Sciatic nerve (tissue), 2 donors: ENCODE measurements at places on chromosomes 4 and X. TPM values are rescaled to one million over a fixed set of nuclear protein-coding genes. Genes with fewer than 3 reads are reported as not detected.

- no peak for DNase-seq
Observed at GRCh38 chrX:46884799-46885198, 27.4 kb upstream of the JADE3 start.

GRCh38 chrX:31038575-31039326 lies 33.1 kb downstream of the FTHL17 start:
- DNase-seq: peak; percentile 61

Gene PABPC5
- 4.3 TPM for total RNA-seq

- no peak for DNase-seq
Observed at GRCh38 chr4:138113819-138114400, 128.2 kb downstream of the SLC7A11 start.

DNA sequence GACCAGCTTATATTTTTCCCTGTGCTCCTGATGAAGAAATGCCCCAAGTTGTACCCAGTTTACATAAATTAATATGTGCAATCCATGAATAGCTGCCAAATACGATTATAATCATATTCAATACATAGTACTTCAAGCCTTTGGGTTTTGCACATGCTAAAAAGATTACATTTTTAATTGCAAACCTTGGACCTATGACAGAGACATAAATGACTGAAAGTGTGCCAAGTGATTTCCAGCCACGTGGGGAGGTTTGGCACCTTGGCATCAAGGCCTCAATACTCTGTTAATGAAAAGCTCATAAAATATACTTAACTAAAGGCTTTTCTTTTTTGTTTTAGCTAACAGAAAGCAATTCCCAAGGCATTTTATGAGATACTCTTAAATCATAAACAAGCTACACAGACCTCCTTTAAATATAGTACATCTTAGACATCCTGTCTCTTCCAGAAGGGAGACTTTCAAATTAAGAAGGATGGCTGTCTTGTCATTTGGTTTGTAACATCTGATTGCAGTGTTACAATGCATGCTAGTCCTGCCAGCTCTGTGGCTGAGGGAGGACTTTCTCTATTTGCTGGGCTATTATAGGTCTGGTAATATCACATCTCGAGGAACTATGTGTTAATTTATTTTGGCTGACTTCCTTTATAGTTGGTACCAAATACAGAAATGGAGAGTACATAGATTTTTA lies 404.1 kb downstream of the AFF2 start:
- no peak for DNase-seq

GRCh38 chr4:47913861-47914219 lies 543 bp downstream of the NFXL1 start:
- DNase-seq: peak; percentile 72

DNA sequence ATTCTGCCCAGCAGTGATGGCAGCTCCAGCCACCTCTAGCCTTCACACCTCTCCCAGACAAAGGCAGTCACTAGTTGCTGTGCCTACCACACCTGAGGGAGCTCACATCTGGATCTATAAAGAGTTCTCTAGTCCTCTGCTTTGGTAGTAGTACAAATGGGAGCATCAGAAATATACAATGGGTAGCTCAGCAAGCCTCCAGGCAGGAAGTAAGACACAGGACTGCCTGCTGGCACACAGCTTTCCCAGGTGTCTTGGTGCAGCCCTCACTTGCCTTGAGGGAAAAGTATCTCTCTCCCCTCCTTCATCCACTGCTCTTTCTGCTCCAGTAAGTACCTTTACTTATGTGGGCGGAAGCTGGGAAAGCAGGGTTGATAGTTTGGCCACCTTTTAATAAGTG lies 212.9 kb upstream of the SLC7A11 start:
- DNase-seq: no peak

DNA sequence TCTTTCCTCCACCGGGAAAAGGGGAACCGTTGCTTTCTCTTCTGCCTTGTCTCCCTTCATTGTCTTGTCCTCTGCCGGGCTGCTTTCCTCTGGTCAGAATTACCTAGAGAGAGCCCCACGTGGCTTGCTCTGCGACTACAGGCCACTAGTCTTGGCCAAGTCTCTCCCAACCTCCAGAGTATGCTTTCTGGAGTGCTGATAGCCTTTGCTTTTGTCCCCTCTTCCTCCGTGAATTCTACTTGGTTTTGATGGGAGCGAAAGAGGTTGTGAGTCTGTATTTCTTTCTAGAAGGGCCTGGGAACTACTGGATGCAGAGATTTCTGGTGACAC lies 5.3 kb upstream of the POU4F2 start:
- DNase-seq: no peak

GRCh38 chrX:10360116-10360515 lies 203.3 kb downstream of the CLCN4 start:
- DNase-seq: no peak

- no peak for DNase-seq
Observed at GRCh38 chr4:19051831-19052230, 1030.3 kb upstream of the LCORL start.

GRCh38 chr4:23291139-23291538 lies 598.4 kb downstream of the GBA3 start:
- DNase-seq: no peak

DNA sequence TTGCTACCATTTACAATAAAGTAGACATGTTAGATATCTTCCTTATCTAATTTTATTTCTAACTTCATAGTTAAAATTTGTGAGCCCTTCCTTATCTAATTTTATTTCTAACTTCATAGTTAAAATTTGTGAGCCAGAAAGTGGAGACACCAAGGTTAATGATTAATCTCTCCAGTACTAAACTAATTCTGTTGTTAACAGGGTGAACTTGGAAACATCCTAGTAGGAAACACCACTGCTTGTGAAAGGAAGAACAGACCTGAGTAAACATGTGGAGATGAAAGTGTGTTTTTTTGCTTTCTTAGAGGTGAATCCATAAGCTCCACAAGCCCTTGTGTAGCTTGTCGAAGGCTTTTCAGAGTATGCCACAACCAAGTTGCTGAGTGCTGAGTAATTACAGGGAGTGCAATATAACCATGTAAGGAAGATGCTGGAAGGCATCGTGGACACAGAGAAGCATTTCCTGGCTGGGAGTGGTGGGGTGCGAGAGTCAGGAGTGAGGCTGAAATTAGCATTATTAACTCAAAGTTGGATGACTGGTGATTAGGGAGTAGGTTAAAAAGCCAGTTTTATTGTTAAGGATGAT lies 118.6 kb upstream of the NEIL3 start:
- DNase-seq: no peak

Gene APLN
- total RNA-seq: 1.3 TPM

GRCh38 chr4:168815379-168816345 lies 194.4 kb downstream of the CBR4 start:
- DNase-seq: no peak

- DNase-seq: no peak
Observed at GRCh38 chr4:153651587-153651986, 32.5 kb upstream of the TLR2 start.

Gene GUCY1A1
- total RNA-seq: 16.1 TPM

GRCh38 chr4:159498446-159499115 lies 395.7 kb downstream of the RAPGEF2 start:
- no peak for DNase-seq

- DNase-seq: no peak
Observed at GRCh38 chr4:106875340-106875739, 160.8 kb downstream of the DKK2 start.

Gene SOWAHB
- total RNA-seq: not detected

Gene PTTG2
- 1.1 TPM for total RNA-seq

Gene CACNA1F
- total RNA-seq: 0.22 TPM

DNA sequence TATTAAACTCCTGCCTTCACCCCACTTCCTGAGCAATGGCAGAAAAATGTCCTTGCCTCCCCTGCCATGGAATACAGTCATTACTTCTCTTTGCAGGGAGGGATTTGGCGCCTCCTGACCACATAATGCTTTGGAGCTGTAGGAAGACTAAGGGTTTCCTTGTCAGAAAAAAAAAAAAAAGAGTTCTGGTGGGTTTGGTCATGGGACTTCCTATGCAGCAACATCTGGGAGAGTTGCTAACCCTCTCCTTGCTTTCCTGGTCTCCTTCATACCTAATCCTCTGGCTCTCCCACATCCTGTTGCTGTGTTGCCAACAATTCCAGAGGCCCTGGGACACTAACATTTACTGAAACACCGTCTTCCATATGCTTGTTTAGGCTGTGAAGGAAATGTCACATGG lies 75.1 kb upstream of the MBNL3 start:
- DNase-seq: no peak

GRCh38 chrX:148381603-148382002 lies 118.8 kb upstream of the AFF2 start:
- DNase-seq: no peak

DNA sequence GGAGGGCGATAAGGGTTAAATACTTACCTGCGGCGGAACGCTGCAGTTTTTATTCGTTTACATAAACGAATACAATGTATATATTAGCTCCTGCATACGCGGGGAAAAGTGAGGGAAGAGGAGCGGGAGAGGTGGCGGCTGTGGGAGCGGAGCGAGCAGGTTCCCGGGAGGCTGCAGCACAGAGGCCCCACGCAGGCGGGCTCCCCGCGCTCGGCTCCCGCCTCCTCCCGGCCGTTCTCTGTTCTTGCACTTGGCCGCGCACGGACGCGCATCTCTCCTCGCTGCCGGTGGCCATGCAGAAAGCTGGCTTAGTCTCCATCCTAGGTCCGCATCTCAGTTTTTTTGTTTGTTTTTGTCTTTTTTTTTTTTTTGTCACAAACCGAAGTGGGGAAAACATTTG lies 340.4 kb upstream of the FAT1 start:
- DNase-seq: no peak

GRCh38 chr4:123236606-123237005 lies 160.0 kb upstream of the SPRY1 start:
- DNase-seq: no peak

DNA sequence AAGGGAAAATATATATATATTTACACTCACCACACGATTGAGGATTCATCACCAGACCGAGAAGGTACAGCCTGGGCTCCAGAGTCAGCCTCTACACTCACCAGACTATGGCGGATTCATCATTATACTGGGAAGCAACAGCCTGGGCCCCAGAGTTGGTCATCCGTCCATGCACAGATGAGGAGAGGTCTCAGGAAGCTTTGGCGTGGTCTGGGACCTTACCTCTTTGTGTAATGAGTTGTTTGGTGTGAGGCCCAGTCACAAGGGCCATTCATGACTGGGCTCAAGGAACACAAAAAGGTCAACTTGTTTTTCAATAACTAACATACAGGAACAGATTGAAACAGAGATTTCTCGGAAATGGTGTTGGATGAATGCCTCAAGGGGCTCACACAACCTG lies 926.1 kb downstream of the FAM133A start:
- DNase-seq: no peak

Gene TMSB15A
- not detected for total RNA-seq

DNA sequence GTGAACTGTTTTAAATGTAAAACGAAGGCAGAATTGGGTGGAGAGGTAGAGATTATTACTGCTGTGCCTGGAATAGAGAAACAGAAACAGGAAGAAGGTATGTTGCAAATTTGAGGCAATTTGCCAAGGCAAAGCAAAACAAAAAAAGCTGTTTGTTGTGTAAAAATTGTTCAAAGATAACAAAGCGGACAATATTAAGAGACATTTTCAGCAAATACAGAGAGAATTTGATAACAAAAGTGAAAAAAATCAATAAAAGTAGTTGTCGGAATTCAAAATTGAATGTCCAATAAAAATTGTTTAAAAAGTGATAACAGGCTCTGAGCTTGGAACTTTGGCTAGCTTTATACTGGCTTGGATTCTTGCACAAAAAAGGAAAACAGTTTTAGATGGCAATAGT lies 14.4 kb upstream of the SMS start:
- no peak for DNase-seq

- no peak for DNase-seq
Observed at GRCh38 chr4:146514651-146515357, 6.9 kb downstream of the SLC10A7 start.

GRCh38 chr4:168045354-168045753 lies 47.0 kb upstream of the ANXA10 start:
- no peak for DNase-seq

- no peak for DNase-seq
Observed at GRCh38 chr4:124526331-124526730, 186.2 kb downstream of the ANKRD50 start.

DNA sequence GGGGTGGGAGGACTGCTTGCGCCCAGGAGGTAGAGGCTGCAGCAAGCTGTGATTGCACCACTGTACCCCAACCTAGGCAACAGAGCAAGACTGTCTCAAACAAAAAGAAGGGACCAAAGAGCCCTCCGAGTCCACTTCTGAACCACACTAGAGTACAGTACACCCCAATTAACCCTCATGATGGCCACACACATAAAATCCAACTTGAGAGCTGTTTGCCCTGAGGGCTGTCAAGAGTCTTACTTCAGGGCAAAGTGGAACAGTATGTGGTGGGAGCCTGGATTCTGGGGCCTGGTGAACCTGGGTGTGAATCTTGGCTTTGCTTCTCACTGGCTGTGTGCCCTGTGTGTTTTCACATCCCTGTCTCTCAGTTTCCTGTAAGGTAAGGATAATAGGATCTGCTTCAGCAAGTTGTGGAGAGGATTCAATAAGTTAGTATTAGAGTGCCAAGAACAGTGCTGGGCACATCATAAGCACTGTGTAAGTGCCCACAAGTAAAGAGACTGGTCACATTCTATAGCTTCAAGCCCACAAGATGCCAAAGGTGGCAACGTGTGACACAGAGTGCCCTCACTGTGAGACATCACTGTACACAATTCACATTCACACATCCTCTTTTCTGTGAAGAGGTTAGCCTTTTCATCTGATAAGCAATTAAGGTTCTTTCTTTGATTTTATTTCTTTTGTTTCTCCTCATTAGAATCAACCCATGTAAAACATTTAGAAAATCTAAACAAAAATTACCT lies 52.1 kb downstream of the LEF1 start:
- no peak for DNase-seq

GRCh38 chrX:133905305-133905704 lies 80.1 kb downstream of the GPC3 start:
- no peak for DNase-seq

Gene RNF128
- 3.0 TPM for total RNA-seq
